Activated B cell treated with CpG ODN at 0.5 μM for 24 hours (primary cell): ENCODE measurements at places on chromosomes 2 and 18. TPM values are rescaled to one million over a fixed set of nuclear protein-coding genes. Genes with fewer than 3 reads are reported as not detected.

Gene FABP1
- total RNA-seq = not detected in 2 replicates

- no peak overlapping the region for H3K4me3 ChIP-seq
- no peak overlapping the region for H3K27ac ChIP-seq
- DNase-seq = no peak
- no peaks in the 10 kb centered on the region for H3K36me3 ChIP-seq
Measured at GRCh38 chr2:240920783-240921231, 14.7 kb downstream of the CROCC2 start.

GRCh38 chr2:69092857-69093256 is 79.9 kb downstream of the ANTXR1 start:
- peaks cover 14% of the 10 kb centered on the region for H3K27me3 ChIP-seq
- no peak for DNase-seq
- no peaks in the 10 kb centered on the region for H3K36me3 ChIP-seq

DNA sequence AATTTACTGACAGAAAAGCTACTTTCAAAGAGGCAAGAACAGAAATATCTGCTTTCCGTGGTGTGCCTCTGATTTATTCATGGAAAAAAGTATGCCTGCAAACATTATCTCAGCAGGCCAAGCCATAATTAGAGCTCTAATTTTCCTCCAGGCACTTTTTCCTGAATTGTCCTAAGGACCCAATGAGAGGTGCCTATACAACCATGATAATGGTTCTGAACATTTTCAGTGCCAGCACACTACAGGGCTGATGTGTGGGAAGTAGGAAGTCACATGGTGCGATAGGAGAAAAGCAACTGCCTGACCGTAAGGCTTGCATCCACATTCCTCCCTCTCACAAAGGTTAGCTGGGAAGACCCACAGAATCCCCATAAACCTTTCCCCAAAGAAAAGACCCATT is 45.9 kb upstream of the EGR4 start:
- no peak for DNase-seq
- H3K4me3 ChIP-seq = no peak overlapping the region

DNA sequence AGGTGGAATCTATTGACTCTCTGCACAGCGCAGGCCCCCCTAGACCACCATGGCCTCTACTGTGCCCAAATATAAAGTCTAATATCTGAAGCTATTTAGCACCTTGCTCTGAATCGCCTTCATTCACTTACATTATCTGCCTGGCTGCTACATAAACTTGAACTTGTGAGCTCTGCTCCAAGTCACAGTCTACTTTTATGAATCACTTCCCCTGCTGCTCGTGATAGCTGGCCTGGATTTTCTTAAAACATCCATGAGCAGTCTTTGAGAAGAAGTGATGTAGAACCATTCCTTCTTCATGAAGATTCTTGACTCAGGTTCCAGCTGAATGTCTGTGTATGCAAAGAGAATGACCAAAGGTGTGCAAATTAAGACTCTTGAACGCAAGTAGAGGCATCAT is 359.5 kb downstream of the RND3 start:
- no peak for DNase-seq
- no peaks in the 10 kb centered on the region for H3K4me1 ChIP-seq
- H3K4me3 ChIP-seq = no peak overlapping the region
- H3K27me3 ChIP-seq = no peaks in the 10 kb centered on the region
- H3K36me3 ChIP-seq = no peaks in the 10 kb centered on the region
